ENCODE measurements at places on chromosomes 1 and 21. TPM values are rescaled to one million over a fixed set of nuclear protein-coding genes. Genes with fewer than 3 reads are reported as not detected.

DNA sequence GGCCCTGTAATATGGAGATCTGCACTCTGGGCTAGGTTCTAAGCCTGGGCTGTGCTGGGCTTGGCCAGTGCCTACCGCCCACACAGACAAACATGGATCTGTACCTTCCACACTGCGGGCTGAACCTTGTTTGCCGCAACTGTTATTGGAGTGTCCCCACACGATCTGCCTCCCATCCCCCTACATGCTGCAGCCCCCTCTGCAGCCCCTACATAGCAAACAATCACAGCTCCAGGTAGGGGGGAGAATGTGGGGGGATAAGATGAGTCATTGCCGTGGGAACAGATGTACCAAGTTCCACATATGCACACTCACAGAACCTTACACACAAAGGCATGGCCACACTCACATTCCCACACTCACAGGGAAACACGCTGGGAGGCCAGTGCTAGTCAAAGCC lies 2.1 kb upstream of the HCRTR1 start:
- no peak for DNase-seq

- DNase-seq, result peak; percentile 45
Observed at GRCh38 chr1:243447347-243447746, 191.5 kb downstream of the SDCCAG8 start.

GRCh38 chr1:244460197-244460596 lies 876 bp upstream of the CATSPERE start:
- DNase-seq, result peak; percentile 17

DNA sequence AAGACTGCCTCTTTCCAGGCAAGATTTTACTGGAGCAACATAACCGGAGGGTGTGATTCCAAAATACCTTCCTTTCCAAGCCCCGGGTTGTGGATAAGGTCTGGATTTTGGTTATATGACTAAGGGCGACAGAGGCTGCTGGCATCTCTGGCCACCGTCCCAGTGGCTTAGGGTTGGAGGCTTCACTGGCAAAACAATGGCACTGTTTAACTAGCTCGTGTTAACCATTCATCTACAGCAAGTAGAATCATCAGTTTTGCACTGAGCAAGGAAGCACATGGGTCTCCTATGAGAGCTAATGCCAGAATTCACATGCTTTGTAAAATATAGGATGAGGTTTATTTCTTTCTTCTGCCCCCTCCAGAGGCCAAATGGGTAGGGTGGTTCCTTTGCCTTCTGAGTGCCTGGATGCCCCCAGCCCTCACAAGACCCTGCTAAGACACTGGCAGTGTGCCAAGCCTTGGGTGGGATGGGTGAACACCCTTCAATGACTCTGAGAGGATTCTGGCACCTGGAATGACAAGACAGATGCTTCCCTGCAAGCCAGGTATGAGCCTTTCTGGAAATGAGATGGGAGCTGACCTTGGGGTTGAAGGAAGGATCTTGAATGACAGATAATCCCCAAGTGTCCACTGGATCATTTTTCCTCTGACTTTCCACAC lies 36.8 kb downstream of the DHCR24 start:
- DNase-seq, result no peak

GRCh38 chr21:44734026-44734745 lies 22.8 kb upstream of the TSPEAR start:
- no peak for DNase-seq

GRCh38 chr1:31135973-31136600 lies 70.6 kb upstream of the PUM1 start:
- DNase-seq, result no peak

The S100A12 gene
- not detected for total RNA-seq

The LIX1L gene
- total RNA-seq, result 2.5 TPM

The PKP1 gene
- total RNA-seq, result 0.43 TPM

The PRPF38B gene
- 30.0 TPM for total RNA-seq

Data from HT-29 (cell line).